ENCODE measurements at places on chromosomes 12 and 14. TPM values are rescaled to one million over a fixed set of nuclear protein-coding genes. Genes with fewer than 3 reads are reported as not detected.

The ANKRD33 gene
- total RNA-seq: not detected

The HVCN1 gene
- 6.9 TPM for total RNA-seq

The TCL1B gene
- not detected for total RNA-seq

The CISTR gene
- total RNA-seq: not detected

The IFNG-AS1 gene
- not detected for total RNA-seq

The SYNE3 gene
- 4.6 TPM for total RNA-seq

The ACSM4 gene
- total RNA-seq: not detected

The ATG101 gene
- 30.7 TPM for total RNA-seq

The CLEC2A gene
- total RNA-seq: not detected

The CLEC1B gene
- total RNA-seq: not detected

The NKX2-1 gene
- total RNA-seq: 21.5 TPM

The GPR65 gene
- total RNA-seq: 0.23 TPM

The IL22 gene
- not detected for total RNA-seq

The TMEM63C gene
- total RNA-seq: 12.7 TPM

The LHX5 gene
- total RNA-seq: 4.8 TPM

The ALX1 gene
- total RNA-seq: 0.23 TPM

The POTEM gene
- total RNA-seq: not detected

The LAG3 gene
- total RNA-seq: not detected

The CEBPE gene
- not detected for total RNA-seq

The KRT71 gene
- total RNA-seq: not detected

The GALNT16 gene
- total RNA-seq: 16.1 TPM

The KERA gene
- total RNA-seq: 0.23 TPM

The CD27 gene
- total RNA-seq: 0.46 TPM

The ADAMTS20 gene
- 0.46 TPM for total RNA-seq

The PIWIL1 gene
- 0.23 TPM for total RNA-seq

The NAV3 gene
- total RNA-seq: 225 TPM

The IL26 gene
- total RNA-seq: not detected

The PROX2 gene
- not detected for total RNA-seq

The ITGB7 gene
- 0.46 TPM for total RNA-seq

The LACRT gene
- total RNA-seq: not detected

The MGP gene
- 3.0 TPM for total RNA-seq

The LMNTD1 gene
- 4.6 TPM for total RNA-seq

The TSPAN19 gene
- 0.92 TPM for total RNA-seq

The CFAP251 gene
- 12.9 TPM for total RNA-seq

The MYF6 gene
- 0.92 TPM for total RNA-seq

The STYK1 gene
- 18.7 TPM for total RNA-seq

The SERPINA10 gene
- total RNA-seq: not detected

The C1RL gene
- total RNA-seq: 4.6 TPM

The KLRB1 gene
- not detected for total RNA-seq

The AVPR1A gene
- total RNA-seq: 4.6 TPM

The FAM181A gene
- 6.7 TPM for total RNA-seq

The VPS37B gene
- total RNA-seq: 15.0 TPM

The PNP gene
- 12.7 TPM for total RNA-seq

The PRICKLE1 gene
- total RNA-seq: 27.0 TPM

The SMIM41 gene
- total RNA-seq: not detected

The HCAR2 gene
- 0.23 TPM for total RNA-seq

The RASSF9 gene
- 7.2 TPM for total RNA-seq

The NFATC4 gene
- total RNA-seq: 5.5 TPM

The ERP27 gene
- total RNA-seq: 0.46 TPM

The SIX6 gene
- 0.69 TPM for total RNA-seq

The KRT76 gene
- total RNA-seq: not detected

The DMAC2L gene
- total RNA-seq: 10.6 TPM

The ADCY6 gene
- 35.5 TPM for total RNA-seq

The GSC gene
- 0.46 TPM for total RNA-seq

The PTGDR gene
- 0.23 TPM for total RNA-seq

The G2E3 gene
- total RNA-seq: 42.2 TPM

The KRT3 gene
- total RNA-seq: 0.23 TPM

The STON2 gene
- total RNA-seq: 109 TPM
